ENCODE measurements at places on chromosomes 7 and 10.

GRCh38 chr10:114304571-114305421 lies 65.7 kb downstream of the VWA2 start:
- peak; percentile 82 for DNase-seq

- no peak for DNase-seq
These were observed 61.0 kb downstream of the PDGFA start for GRCh38 chr7:458511-459245.

GRCh38 chr10:87598700-87599099 lies 61.0 kb upstream of the PAPSS2 start:
- DNase-seq = no peak

- no peak for DNase-seq
These were observed 140.5 kb downstream of the PTPRN2 start for GRCh38 chr7:158447151-158447505.

GRCh38 chr7:64687249-64687648 lies 21.3 kb downstream of the ZNF107 start:
- DNase-seq = no peak

- DNase-seq = no peak
These were observed 327.2 kb downstream of the DNAJB6 start for GRCh38 chr7:157664034-157664433.

GRCh38 chr10:109780997-109781396 lies 142.3 kb downstream of the XPNPEP1 start:
- no peak for DNase-seq

- no peak for DNase-seq
These were observed 884.1 kb upstream of the LRRTM3 start for GRCh38 chr10:66041771-66042170.

DNA sequence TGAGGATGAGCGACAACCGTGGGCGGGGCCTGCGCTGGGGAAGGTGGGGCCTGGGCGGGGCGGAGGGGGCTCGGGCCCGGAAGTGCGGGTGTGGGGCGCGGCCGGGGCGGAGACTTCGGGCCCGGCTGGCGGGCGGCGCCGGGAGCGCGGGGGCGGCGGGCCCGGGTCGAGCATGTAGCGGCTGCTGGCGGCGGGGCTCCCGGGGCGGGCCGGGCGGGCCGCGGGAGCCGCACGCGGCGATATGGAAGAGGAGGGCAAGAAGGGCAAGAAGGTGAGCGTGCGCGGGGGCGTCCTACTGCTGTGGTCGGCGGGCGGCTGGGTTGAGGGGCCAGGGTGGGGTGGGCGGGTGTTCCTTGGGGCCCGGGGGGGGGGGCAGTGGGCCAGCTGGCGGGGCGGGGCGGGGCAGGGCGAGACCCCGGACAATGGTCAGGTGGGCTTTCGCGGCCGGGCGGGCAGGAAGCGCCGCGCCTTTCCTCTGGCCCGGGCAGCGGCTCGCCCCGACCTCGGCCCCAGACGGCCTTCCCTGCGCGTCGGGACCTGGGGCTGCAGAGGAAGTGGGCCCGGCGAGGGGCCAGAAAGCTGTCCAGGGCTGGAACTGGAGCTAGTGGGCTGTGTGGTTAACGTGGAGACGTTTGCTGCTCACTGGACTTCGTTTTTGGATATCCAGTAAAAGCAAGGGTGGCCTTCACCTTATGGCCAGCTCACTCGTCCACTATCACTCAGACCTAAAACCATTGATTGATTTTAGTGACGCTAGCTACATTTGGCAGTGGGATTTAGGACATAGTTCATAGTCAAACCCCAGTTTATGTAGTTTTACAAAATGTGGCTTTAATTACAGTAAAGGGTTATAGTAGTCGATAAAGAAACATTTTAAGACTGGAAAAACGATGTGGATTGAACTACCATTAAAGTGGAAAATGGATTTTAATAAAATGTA lies at the start of gene CCM2:
Gene CCM2 (plus strand): TSS at position 109 of the 940 bp plus-strand sequence. CDS start 133 bp downstream, at position 242.
- DNase-seq = no peak

GRCh38 chr7:148793590-148793989 lies 90.5 kb downstream of the EZH2 start:
- DNase-seq = no peak

DNA sequence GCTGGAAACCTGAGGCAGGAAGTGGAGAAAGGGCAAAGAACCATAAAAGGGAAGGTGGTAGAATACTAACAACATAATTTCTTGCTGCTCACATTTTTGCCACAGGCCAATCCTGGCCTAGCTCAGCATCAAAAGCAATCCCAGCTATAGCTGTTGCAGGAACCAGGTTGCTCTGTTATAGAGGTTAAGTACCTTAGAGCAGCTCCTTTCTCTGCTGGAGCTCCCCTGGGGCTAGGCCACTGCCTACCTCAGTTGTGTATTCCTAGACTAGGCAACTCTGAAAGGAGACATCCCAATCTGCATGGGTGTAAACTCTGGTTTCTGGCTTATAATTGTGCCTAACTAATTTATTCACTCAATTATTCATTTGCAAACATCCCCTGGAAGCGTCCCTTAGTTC lies 108.4 kb downstream of the ZNF365 start:
- DNase-seq = no peak

DNA sequence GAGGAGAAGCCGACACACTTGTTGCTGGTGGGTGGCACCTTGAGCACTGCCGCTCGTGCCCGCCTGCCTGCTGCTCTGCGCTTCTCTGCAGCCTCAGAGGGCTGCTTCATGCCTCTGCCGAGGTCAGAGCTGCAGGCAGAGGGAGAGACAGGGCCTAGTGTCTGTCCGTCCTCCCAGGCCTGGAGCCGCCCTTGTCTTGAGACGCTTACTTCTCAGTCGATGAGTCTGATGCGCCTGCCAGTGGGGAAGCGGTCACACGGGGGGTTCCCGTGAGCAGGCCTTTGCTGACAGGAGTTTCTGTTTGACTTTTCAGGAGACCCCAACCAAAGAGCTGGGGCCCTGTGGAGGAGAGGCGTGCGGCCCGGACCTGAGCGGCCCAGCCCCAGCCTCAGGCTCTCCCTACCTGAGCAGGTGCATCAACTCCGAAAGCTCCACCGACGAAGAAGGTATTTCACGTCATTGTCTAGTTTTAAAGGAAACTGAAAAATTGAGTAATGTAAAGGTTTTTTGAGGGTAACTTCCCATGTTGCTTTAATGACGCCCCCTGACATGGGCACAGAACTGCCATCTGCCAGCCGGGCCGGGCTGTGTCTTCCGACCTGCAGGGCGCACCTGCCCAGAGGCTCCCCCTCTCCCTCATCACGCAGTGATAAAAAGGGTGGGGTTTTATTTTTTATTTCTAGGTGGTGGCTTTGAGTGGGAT lies 7.8 kb upstream of the BHLHA15 start:
- no peak for DNase-seq

DNA sequence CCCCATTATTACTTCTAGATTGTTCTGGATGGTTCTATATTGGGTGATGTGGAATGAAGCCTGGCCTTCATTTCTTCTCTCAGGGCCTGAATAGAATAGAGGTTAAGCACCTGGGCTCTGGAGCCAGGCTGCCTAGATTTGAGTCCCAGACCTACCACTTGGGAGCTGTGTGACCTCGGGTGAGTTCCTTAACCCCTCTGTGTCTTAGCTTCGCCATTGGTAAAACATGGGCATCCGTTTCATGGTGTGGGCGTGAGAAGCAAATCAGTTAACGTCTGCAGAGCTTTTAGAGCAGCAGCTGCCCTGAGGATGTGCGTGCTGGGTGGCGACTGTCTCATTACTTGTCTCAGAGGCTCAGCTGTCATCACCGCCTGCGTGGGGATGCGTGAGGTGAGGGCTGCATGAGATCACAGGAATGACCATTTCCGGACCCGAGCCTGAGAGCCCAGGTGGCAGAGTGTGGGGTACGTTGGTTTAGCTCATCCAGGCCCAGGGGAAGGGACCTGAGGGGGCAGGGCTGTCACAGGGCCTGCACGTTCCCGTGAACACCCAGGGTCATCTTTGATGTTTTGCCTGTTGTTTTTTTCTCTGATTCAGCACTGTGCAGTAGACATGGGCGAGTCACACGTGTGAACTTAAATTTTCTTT lies 9.7 kb downstream of the AGAP3 start:
- no peak for DNase-seq

- no peak for DNase-seq
These were observed 102.5 kb downstream of the TRIL start for GRCh38 chr7:28855538-28856217.

- no peak for DNase-seq
These were observed 9.2 kb upstream of the ADCY1 start for GRCh38 chr7:45564886-45565455.

GRCh38 chr7:138116892-138117291 lies 40.6 kb downstream of the AKR1D1 start:
- DNase-seq = no peak

- no peak for DNase-seq
These were observed 67.4 kb upstream of the ELN start for GRCh38 chr7:73960548-73960947.

- DNase-seq = no peak
These were observed 172.0 kb downstream of the DGKI start for GRCh38 chr7:137674551-137675409.

DNA sequence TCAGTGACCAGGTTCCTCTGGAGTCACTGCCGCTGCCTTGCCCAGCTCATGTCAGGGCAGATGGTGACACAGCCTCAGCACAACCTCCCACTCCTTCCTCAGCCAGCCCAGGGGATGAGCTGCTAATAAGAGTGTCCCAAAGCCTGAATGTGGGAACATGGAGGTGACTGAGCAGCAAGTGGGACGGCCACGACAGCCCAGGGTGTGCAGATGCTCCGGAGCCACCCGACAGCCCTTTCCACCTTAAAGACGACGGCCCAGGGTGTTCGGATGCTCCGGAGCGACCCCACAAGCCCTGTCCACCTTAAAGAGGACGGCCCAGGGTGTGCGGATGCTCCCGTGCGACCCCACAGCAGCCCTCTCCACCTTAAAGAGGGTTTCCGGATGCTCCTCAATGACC lies 89.2 kb downstream of the DIP2C start:
- DNase-seq = no peak

- no peak for DNase-seq
These were observed 805 bp upstream of the HMX3 start for GRCh38 chr10:123134915-123135414.

- no peak for DNase-seq
These were observed 5.4 kb upstream of the GRM8 start for GRCh38 chr7:127258111-127258510.

DNA sequence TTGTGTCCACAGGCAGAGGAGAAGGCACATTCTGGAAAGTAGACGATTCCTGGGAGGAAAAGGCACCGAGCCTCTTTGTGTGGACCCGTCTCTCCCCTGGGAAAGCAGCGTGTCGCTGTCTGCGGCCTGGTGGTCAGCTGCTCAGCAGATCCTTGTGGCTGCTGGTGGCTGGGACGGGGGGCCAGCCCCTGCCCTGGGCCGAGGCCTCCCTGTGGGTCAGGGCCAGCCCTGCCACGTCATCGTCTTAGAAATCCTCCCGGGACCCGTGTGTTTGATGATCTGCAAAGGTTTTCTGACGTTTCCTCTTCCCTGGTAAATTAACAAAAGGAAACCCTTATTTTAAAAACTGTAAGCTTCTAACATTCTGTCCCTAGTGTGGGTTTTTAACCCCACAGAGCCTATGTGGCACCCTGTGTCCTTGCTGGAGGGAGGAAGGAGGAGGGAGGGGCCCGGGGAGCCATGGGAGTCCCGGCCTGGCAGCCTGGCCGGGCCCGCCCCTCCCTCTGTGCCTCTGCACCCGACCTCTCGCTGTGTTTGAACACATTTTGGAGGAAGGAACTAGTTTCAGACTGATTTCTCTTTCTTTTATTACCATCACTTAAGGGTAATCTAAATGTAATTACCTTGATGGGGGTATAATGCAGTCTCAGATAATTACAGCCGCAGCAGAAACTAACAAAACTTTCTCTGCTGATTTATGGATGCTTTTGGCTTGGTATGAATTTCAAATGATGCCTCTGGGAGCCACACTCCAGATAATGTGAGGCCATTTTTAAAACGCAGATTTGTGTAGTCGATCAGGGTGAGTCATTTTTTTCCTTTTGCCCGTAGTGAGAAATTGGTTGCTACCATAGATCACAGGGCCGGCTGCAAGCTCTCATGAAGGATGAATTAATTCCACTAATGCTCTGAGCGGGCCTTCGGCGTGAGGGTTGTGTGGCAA lies 85.5 kb downstream of the NKX6-2 start:
- DNase-seq = no peak
